ENCODE measurements at places on chromosomes 11 and 22.

DNA sequence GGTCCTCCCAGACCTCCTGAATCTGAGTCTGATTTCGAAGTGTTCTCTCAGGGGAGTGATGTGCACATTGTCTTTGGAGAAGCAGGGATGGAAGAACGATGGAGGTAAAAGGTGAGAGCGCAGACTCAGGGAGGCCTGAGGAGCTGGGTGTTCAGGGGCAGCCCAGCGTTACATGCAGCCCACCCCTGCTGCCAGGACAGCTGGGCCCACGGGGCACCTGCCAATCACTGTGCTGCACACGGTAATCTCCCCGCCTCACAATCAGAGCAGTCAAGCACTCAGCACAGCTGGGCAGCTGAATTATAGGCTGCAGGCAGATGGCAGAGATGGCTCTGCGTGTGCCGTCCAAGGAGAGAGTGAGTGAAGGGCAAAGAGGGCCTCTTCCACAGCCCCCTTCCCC lies 17.9 kb upstream of the HTR3A start:
- no peak for DNase-seq

DNA sequence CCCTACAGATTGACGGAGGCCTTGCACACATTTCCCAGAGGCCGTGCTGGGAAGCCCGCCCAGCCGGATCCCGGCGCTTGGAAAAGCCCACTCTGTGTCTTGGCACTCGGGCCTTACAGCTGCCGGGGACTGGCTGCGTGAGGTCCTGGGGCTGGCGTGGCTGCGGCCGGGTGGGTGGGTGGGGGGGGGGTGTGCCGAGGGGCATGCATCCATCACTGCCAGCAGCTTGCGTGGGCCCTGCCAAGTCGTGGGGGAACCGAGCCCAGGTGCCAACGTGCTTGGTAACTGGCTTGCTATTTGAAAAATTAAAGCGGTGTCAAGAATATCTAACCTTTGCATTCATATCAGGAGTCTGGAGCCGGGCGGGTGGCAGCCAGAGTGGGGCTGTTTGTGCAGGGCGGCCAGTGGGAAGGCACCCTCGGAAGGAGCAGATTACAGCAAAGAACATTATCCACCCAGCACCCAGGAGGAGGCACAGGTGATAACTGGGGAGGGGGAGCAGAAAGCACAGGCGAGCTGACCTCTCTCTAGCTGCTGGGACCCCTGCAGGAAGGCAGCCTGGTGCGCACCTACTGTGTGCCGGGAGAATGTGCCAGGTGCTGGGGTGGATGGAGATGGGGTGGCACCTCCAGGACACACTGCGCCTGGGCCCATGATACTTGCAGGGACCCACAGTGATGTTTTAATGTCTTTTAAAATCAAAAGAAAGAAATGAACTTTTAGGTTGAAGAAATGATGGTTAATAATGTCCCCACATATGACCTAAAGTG lies 28.5 kb upstream of the SMIM38 start:
- DNase-seq = no peak

DNA sequence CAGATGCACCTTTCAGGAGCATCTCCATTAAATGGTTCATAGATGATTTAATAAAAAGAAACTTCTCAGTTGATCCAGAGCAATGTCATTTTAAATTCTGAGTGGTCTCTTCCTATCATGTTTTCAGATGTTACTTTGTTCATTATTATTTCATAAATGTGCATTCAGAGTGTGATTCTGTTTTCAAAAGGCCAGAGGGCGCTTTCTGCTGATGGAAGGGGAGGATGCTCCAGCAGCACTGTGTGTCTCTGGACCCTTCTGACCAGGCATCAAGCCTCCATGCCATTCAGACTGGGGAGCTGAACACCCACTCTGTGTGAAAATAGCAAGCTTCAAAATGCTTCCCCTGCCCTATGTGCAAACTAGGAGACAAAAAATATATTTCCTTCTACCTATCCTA lies 23.9 kb upstream of the CRTAM start:
- DNase-seq = no peak

DNA sequence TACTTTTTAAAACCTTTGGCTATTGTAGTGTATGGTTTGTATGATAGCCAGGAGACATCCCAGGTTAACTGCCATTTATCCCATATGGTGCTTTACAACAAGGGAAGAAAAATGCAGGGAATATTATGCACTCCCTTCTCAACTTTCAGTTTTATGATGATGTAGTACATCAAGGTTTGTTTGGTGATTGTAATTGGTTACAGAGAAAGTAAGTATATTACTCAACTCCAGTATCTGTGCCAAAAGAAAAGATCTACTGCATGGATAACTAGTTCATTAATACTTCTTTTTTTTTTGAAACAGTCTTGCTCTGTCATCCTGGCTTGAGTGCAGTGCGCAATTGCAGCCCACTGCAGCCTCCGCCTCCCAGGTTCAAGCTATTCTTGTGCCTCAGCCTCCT lies 65.3 kb downstream of the BCL2L13 start:
- DNase-seq = no peak

DNA sequence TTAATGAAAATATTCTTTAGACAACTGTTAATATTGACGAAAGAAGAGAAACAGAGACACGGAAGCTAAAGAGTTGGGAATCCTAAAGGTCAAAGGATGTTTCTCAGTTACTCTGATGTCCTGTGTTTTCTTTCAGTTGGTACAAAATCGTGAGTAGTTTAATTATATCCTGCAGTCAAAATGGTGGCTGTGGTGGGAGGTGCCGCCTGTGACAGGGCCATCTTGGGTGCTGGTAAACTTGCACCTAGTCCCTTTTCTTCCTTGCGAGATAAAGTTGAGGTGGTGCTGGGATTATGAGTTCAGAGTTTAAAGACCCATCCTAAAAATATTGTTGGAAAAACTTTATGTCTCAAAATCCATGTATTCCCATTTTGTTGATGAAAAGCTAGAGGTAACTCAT lies 2.2 kb downstream of the CECR2 start:
- no peak for DNase-seq

- no peak for DNase-seq
Observed at GRCh38 chr11:61476371-61476770, 32.2 kb upstream of the LRRC10B start.

- no peak for DNase-seq
Observed at GRCh38 chr11:28517621-28518020, 409.4 kb downstream of the METTL15 start.

GRCh38 chr11:11468954-11469353 lies 115.9 kb upstream of the CSNK2A3 start:
- no peak for DNase-seq

- DNase-seq = no peak
Observed at GRCh38 chr22:43007519-43008102, 7.3 kb downstream of the PACSIN2 start.
